ENCODE measurements at places on chromosomes 4 and X. TPM values are rescaled to one million over a fixed set of nuclear protein-coding genes. Genes with fewer than 3 reads are reported as not detected.

DNA sequence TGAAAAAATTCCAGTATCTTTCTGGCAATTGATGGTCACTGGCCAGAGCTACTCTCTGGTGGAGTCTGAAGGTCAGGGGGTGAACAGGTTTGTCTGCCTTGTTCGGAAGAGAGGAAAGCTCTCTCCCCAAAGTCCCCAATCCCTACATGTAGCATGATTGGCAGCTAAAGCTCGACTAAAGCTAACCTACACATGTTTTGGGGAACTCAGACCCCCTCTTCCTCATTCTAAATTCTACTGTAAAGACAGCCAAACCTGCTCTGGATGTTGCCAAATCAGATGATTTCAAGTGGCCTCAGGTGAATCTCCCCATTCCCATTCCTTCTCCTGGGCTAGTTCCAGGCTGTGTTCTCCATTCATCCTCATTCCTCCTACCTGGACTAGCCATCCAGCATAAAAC is 84.1 kb downstream of the MSN start:
- DNase-seq = no peak

GRCh38 chr4:116357758-116358157 is 727.6 kb downstream of the TRAM1L1 start:
- peak; percentile 31 for DNase-seq

DNA sequence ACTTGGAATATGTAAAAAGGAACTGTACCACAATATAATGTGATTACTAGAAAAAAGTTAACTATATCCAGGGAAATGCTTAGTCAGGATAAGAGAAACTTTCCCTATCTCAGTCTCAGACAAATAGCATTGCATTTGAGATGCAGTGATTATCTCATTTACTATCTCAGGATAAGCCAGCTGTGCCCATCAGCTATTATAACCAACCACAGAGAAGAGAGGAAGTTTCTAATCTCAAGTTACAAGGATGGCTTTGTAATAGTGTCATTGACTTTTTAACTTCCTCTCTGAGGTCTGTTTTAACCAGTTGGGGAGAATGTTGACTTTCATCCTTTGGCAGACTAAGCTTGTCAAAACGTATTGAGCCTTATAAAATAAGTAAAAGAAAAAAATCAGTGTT is 56.5 kb downstream of the SNX25 start:
- DNase-seq = no peak

- DNase-seq = no peak
These were observed 109.2 kb downstream of the NSUN7 start for GRCh38 chr4:40858962-40859361.

The FGG gene
- total RNA-seq = 0.69 TPM

- no peak for DNase-seq
These were observed 282.2 kb downstream of the GUCY2F start for GRCh38 chrX:109199726-109200125.

DNA sequence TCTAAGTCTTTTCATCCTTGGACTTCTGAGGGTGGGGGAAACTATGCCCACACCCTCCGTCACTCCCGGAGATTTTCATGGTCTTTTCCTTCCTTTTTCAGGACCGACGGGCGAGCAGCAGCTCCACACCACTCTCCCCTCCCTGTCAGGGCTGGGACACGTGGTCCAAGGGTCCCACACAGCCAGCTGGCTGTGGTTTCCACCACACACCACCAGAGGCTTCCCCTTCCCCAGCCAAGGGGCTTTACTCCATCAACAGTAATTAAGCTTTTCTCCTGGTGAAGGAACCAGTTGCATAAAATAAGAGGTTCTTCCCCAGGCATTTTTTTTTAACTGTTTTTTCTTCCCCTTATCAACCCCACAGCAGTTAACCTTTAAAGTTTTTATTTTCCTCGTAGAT is 453.9 kb downstream of the GPAT3 start:
- no peak for DNase-seq

DNA sequence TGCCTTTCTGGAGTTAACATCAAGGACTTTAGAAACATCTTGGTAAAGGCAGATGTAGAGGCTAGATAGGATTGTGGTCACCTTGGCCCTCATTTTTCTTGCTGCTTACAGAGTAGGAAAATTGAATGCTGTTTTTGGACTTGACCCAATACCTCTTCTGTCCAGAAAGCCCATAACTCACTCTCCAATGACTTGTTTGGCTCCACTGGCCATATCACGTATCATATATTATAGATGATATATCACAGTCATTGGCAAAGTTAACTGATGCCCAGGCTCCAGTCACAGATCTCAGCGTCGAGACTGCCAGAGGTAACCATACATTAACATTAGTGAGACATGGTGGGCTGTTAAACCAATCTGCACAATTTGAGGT is 88.1 kb upstream of the PLAC1 start:
- no peak for DNase-seq

DNA sequence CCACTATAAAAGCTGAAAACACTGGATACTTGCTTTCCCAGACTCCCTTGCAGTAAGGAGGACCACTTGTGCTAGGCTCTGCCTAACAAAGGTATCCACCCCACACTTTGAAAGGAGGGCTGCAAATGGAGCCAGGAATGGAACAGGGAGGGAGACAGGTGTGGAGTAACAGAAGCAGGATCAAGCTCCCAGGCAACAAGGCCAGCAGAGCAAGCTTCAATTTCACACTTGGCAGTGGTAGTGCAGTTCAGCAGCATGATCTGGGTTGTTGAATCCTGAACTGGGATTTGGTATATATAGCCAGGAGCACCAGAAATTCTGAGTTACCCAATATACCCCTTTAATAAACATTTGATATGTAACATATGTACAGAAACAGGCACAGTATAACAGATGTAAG is 9.8 kb downstream of the LAMP2 start:
- no peak for DNase-seq

- DNase-seq = no peak
These were observed 161.0 kb upstream of the HS3ST1 start for GRCh38 chr4:11589676-11590075.

The ERCC6L gene
- 0.64 TPM for total RNA-seq

GRCh38 chrX:40952855-40953254 is 132.4 kb upstream of the USP9X start:
- no peak for DNase-seq

DNA sequence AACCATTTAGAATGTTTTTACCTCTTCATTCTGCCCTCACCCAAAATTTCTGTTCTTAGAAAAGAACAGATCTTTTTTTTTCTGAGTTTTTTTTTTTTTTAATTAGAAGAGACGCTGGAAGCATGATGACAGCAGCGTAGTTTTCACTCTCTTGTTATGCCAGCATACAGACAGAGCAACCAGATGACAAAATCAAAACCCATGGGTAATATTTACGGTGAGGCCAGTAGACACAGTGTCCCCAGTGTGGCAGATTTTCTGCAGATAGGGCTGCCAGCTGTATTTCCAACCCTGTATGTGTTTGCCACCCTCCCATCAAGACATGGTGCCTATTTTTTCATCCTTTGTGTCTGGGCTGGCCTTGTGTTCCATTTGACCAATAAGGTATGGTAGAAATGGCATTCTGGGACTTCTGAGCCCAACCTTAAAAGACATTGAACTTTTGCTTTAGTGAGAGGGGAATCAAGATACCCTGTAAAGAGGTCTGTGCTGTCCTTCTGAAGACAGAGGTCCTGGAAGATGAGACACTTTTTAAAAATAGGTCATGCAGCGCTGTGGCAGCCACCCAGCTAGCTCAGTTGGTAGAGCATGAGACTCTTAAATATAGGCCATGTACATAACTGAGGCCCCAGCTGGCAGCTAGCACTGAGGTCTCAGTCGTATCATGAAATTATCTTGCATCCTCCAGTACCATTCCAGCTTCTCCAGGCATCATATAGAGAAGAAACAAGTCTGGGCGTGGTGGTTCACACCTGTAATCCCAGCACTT is 6.7 kb upstream of the ZNF41 start:
- no peak for DNase-seq

The ADH1A gene
- total RNA-seq = 2.4 TPM
